ENCODE measurements at places on chromosomes 2 and 18.

- DNase-seq: no peak
Observed at GRCh38 chr18:64017870-64018269, 48.0 kb downstream of the SERPINB8 start.

DNA sequence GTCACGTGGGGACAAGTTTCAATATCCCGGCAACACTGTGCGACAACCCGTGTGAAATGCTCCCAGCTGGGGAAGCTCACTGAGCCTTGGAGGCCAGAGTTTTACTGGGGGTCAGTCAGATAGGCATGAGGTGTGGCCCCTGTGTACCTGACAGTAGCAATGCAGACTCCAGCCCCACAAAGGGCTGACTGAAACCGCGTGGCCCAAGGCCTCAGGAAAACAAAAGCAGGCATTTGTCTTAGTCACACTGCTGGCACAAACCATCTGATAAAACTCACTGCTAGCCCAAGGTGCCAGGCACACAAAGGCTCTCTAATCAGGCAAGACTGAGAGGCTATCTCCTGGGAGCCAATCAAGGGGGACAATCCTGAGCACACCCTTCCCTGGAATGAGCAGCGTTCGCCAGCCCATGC lies 786.6 kb upstream of the RAB6C start:
- no peak for DNase-seq

- no peak for DNase-seq
Observed at GRCh38 chr2:237529452-237530402, 36.6 kb upstream of the PRLH start.

- no peak for DNase-seq
Observed at GRCh38 chr2:238869-239268, 25.0 kb downstream of the SH3YL1 start.

DNA sequence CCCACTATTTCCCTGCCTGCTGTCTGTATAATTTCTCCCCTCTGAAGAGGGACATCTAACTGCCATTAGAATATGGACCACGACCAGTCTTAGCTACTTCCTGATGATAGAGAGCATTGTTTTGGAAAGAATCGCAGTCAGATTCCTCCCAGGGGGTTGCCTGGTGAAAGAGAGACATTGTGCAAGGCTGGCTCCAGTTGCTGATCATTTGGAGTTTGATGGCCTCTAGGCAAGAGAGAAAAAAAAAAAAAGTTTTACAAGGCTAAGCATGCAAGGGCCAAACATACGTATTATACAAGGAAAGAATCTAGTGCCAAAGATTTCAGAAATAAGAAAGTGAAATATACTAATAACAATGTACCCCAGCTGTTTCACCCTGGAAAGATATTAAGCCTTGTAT lies 182.2 kb downstream of the CMPK2 start:
- no peak for DNase-seq

DNA sequence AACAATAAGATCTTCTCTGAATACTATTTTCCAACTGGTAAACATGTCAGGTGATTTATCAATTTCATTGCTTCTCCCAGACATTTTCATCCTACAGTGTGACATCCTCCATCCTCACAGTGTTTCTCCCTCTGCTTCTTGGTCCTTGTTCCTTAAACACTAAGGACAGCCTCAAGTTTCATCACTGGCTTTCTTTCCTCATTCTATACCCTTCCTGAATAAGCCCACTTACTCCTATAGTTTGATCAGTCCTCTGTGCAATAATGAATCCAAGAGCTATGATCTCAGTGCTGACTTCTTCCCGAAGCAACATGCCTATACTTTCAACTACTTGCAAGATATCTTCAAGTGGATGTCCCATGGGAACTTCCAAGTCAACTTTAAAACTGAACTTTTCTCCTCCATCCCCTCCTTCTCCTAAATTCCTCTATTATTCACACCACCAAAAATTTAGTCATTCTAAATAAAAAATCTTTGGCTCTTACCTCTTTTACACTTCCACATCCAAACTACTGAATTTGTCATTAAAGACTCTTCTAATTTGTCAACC lies 87.6 kb downstream of the FAM228A start:
- no peak for DNase-seq

DNA sequence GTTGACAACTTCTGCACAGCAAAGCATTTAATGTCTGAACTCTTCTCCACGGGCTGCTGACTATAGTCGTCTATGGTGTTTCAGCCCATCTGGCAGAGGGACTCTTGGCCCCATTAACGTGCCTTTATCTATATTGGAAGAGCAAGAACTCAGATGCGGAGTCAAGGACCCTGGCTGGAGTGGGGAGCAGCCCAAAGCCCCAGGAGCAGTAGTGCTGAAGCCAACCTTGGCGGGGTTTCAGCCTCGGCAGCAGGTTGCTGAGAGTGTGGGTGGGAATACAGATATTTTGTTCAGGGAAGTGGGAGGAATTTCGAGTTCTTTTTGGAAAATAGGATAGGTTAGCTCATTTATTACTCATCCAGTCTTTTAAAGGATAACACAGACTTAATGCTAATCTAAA lies 34.2 kb downstream of the TMEM17 start:
- no peak for DNase-seq

DNA sequence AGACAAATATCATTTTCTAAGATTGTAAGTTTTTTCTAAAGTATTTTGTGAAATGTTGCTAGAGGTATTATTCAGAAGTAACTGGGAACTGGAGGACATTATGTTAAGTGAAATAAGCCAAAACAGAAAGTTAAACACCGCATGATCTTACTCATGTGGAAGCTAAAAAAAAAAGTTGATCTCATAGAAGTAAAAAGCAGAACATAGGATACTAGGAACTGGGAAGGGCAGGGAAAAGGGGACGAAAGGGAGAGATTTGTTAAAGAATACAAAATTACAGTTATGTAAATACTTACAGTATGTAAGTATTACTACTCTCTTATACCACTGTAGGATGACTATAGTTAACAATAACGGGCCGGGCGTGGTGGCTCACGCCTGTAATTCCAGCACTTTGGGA lies 46.7 kb upstream of the CDKL4 start:
- DNase-seq: no peak

DNA sequence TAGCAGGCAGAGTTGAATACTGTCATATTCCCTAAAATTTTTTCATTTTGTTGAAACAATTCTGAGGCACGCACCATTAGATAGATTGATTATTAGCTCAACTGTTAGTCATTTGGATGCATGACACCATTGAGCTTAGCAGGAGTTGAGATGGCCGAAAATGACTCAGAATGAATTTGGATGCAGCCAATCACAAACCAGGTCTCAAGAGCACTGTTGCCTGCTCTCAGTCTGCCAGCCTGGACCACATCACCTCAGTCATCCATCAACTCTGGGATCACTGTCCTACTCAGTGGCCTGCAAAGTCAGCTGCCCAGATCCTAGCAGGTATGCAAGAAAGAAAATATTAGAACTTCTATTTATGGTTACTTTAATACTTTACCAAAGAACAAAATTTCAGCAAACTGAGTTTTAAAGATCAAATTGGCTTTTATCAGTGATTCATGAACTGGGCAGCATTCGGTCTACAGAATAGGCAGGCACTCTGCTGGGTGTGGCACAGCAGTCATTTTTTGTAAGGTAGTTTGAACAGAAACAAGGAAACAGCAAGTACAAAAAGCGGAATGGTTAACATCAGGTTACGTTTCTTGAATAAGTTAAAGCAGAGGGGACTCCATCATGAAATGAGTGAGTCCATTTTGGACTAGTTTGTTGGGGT lies 152.7 kb upstream of the ARHGAP28 start:
- DNase-seq: no peak

DNA sequence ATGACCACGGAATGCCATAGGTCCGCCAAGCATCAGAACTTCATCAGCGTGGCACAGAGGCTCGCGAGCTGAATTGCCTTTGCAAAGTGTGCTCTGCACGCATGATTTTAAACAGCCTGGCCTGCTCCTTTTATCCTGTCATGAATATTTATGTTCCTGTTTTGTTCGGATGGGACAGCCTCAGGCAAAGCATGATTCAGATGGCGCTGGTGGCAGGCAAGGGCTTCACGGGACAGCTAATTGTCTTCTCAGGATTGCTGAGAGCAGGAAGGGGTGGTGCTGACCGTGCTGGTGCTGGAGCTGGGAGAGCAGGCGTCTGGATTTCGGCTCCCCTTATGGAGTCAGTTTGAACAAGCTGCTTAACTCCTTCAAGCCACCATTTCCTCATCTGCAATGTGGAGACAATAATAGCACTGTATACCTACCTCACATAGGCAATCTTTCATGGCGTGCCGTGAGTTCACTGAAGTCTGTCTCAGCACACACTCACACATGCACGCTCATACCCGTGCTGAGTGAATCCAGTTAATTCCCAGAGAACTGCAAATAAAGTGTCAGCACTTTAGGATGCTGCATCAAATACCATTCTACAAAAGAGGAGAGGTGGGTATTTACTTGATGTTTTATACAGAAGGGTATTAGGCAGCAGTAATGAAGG lies 79.7 kb upstream of the APCDD1 start:
- DNase-seq: no peak

GRCh38 chr18:65336411-65336810 lies 414.4 kb upstream of the CDH7 start:
- no peak for DNase-seq

- DNase-seq: no peak
Observed at GRCh38 chr2:39875182-39875913, 96.3 kb upstream of the THUMPD2 start.

GRCh38 chr2:174682007-174682577 lies 82.2 kb downstream of the CHRNA1 start:
- peak; percentile 33 for DNase-seq

DNA sequence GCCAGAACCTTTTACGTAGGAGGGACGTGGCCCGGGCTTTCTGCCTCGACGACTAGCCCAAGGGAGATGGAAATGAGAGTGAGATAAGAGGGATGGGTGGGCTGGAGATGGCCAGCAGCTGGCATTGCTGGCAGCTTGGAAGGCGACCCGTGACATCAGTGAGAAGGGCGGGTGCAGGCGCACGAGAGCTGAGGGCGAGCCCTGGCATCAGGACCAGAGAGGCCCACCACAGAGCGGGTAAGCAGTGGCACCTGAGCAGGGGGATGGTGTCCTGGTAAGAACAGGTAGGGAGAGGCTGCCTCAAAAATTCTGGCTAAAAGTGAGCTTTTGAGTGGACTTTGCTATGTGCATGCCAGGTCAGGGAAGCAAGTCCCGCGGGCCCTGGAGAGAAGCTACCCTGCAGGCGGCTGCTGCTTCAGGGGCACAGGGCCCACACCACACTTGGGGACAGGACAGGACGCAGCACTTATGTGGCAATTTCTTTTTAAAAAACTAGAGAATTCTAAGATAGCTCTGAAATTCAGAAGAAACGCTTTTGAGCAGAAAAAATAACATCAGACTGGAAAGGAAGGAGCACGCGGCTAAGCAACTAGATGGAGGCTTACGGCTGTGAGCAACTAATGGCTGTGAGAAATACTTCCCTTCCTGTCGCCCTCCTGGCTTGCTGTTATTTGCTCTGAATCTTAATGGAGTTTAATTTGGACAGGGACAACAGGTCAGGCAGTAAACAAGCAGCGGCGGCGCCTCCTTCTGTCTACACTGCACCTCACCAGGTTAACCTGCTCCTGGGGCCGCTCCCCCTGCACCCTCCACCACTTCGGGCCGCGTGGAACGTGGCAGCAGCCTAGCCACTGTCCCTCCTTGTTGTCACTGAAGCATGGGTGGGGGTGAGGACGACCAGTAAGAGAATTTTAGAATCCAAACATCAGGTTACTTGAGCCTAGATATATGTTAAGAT lies 20.5 kb downstream of the THAP4 start:
- DNase-seq: no peak

DNA sequence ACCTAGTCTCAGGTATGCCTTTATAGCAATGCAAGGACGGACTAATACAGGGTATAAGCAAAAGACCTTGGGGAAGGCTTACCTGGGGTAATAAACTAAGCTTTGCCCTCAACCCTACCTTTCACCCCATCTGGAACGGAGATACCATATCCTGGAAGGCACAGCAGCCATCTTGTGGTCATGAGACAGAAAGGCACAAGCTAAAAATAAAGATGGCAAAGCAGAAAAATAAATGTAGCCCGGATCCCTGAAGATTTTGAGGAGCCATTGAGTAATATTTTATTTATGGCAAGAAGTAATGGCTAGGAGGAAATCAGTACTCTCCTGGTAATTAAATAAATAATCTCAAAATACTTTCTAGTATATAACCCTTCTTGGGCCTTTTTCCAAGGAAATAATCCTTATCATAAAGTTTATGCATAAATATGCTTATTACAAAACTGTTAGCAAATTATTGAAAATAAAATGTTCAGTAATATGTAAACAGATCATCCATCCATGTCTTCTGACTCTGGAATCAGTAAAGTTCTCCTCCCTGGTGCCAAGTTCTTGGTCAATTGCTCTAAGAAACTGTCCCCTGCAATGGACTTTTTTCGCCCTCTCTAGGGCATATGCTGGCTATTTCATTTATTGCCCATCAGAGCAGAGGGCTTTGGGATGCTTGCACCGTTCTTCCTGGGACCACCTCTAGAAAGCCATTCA lies 198.7 kb downstream of the SPP2 start:
- DNase-seq: no peak

- peak; percentile 11 for DNase-seq
Observed at GRCh38 chr2:227363756-227364155, 15.3 kb downstream of the TM4SF20 start.

DNA sequence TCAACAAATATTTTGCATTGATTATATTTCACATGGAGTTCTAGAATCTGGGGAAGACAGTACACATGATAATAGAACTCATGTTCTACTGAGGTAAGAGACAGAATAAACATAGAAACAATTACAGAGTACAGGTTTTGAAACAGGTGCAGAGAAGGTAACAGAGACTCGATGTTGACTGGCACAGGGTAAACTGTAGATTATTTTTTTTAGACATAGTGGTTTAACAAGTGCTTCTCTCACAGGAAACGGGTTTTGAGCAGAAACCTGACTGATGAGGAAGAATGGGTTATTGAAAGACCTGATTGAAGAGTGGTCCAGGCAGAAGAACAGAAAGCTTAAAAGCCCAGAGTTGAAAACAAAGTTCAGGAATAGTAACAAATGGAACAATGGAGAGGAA lies 1002.5 kb upstream of the FAM98A start:
- DNase-seq: no peak

GRCh38 chr2:63078852-63079606 lies 28.4 kb downstream of the OTX1 start:
- DNase-seq: no peak

GRCh38 chr2:118223511-118223991 lies 135.3 kb downstream of the INSIG2 start:
- DNase-seq: no peak

- no peak for DNase-seq
Observed at GRCh38 chr2:197601726-197602125, 73.7 kb downstream of the RFTN2 start.

- DNase-seq: no peak
Observed at GRCh38 chr18:56165601-56166355, 472.6 kb downstream of the TXNL1 start.

- no peak for DNase-seq
Observed at GRCh38 chr2:167905668-167906067, 341.7 kb downstream of the STK39 start.

DNA sequence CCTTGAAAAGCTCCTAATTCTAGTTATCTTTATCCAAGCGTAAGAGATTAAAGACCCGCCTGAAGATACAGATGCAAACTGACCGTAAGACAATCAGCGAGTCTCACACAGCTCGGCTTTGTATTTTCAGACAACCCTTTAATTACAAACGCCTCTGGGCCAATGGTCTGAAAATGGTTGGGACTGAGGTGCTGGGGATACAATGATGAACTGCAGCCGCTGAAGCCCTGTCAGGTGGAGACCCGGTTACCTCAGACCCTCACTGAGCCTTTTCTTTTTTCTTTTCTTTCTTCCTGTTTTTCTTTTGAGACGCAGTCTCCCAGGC lies 715 bp upstream of the CFAP36 start:
- no peak for DNase-seq

GRCh38 chr2:166764216-166764615 lies 124.1 kb upstream of the XIRP2 start:
- DNase-seq: no peak

Data from stimulated activated CD4-positive, alpha-beta T cell treated with anti-CD3 and anti-CD28 coated beads, Interleukin-4, amount 100 ng/mL, for 24 hours (primary cell).